ENCODE measurements at places on chromosomes 12 and 14.

DNA sequence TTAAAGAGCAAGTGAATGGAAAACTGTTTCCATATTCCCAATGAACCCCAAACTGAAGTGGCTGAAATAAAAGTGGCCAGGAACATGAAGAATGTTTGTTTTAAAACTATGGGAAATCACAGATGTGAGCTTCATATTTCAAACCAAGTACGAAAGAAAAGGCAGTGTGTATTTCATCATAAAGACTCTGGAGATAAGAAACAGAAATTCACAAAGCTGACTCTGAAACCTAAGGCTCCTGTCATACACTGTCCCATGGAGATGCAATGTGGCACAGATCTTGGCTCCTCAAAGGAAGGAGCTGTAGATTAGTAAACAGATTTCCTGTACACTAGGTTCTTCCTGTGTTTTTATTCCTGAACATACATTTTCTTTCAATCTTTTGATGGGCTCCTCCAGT, 304.4 kb downstream of the MED13L start:
- no peak for DNase-seq

- DNase-seq = no peak
Measured at GRCh38 chr14:23172096-23172495, 11.4 kb downstream of the SLC7A8 start.

GRCh38 chr12:111360325-111360930, 8.5 kb downstream of the PHETA1 start:
- no peak for DNase-seq

DNA sequence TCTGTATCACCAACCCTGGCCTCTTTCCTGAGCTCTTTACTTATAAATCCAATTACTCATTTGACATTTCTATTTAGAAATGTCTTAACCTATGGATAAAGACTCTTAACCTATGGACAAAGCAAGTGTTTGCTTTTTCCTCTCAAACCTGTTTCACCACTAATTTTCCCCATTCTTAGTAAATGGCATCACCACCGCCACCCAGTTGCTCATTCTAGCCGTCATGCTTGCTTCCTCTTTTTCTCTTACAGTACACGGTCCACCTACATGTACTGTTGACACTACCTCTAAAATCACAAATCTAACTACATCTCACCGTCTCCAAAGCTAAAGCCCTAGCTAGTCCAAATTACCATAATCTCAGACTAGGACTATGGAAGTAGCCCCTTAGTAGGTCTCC, 60.0 kb downstream of the CAPS2 start:
- no peak for DNase-seq

DNA sequence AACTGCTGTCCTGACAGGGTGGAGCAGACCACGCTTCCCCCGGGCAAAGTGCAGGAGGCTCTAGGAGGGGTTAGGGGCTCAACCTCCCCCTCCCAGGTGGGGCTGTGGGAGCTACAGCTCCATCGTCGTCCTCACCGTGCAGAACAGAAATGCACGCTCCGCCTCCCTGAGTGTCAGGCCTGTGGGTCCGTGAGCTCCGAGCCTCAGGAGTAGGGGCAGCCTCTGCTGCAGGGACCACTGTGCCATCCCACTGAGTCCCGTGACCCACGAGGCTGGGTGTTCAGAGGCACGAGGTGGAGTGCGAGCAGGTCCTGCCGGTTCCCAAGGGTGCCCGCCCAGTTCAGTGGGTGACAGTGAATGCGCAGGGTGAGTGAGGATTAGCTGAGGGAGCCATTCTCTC, 48.6 kb downstream of the CACNA1C start:
- DNase-seq = no peak

- DNase-seq = no peak
Measured at GRCh38 chr12:131188131-131189050, 234.7 kb downstream of the ADGRD1 start.

GRCh38 chr14:49677643-49678042, 10.4 kb downstream of the POLE2 start:
- no peak for DNase-seq

DNA sequence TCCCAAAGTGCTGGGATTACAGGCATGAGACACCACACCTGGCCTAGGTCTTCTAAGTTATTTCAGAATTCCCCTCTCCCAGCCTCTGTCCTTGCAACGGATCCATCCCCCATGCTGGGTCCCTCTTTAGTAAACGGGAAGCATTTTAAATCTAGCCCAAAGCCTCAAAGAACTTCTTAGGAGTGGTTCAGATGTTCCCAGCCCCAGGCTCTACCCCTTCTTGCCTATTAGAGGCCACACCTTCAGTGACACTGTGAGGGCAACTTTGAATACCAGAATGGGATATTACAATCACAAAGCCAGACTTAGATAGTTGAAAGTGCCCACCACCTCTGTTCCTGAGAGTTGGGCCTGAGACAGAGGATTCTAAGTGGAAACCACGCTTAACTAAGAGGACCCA, 18.1 kb upstream of the SPPL3 start:
- DNase-seq = no peak

DNA sequence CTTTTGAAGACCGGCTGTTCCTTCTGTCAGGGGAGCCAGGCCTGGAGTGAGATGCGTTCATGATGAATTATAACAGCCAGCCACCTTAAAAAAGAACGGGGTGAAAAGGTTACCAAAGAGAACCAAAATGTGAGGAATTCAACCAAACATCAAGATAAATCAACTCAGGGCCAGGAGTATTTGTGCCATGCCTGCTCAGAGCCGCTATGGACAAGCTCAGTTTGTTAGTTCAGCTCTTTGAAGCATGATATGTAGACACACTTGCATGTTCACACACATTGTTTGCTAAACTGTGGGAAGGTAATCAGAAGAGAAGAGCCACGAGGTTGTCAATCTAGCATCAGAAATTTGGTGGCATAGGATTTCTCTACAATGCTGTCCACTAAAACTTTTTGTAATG, 367.4 kb upstream of the TBX3 start:
- no peak for DNase-seq

DNA sequence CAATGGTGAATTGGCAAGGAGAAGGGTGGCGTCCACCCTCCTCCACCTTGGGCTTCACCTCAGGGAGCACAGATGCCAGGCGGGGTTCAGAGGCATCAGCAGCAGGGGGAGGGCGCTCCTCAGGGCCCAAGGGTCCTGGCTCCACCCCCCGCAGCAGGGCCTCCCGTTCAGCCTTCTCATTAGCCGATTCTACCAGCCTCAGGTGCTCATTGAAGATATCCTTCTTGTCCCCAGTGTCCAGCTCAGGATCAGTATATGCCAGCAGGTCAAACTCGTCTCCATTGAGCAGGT, 19.3 kb upstream of the PRKAG1 start:
- no peak for DNase-seq

DNA sequence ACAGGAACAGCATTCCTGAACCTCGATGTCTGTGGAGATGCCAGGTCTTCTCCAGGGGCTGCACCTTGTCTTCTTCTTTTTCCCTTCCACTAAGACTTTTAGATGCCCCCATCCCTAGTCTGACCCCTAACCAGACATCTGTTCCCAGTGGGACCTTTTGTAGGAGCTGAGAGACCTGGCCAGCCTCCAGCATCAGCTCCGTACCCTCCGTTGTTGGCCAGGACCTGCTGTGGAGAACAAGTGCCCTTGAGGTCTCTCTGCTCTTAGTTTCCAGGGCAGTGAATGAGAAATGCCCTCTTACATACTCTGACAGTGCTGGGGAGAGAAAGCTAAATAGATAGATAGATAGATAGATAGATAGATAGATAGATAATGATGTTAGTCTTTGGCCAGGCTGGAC, 16.8 kb upstream of the SDR39U1 start:
- no peak for DNase-seq

GRCh38 chr12:145369-145960, 68.5 kb downstream of the SLC6A12 start:
- DNase-seq = no peak

GRCh38 chr12:45668641-45669040, 60.9 kb upstream of the ARID2 start:
- DNase-seq = no peak

GRCh38 chr14:79555429-79555828, 655.9 kb downstream of the DIO2 start:
- no peak for DNase-seq

GRCh38 chr12:16348435-16349130, 1.1 kb downstream of the MGST1 start:
- no peak for DNase-seq

DNA sequence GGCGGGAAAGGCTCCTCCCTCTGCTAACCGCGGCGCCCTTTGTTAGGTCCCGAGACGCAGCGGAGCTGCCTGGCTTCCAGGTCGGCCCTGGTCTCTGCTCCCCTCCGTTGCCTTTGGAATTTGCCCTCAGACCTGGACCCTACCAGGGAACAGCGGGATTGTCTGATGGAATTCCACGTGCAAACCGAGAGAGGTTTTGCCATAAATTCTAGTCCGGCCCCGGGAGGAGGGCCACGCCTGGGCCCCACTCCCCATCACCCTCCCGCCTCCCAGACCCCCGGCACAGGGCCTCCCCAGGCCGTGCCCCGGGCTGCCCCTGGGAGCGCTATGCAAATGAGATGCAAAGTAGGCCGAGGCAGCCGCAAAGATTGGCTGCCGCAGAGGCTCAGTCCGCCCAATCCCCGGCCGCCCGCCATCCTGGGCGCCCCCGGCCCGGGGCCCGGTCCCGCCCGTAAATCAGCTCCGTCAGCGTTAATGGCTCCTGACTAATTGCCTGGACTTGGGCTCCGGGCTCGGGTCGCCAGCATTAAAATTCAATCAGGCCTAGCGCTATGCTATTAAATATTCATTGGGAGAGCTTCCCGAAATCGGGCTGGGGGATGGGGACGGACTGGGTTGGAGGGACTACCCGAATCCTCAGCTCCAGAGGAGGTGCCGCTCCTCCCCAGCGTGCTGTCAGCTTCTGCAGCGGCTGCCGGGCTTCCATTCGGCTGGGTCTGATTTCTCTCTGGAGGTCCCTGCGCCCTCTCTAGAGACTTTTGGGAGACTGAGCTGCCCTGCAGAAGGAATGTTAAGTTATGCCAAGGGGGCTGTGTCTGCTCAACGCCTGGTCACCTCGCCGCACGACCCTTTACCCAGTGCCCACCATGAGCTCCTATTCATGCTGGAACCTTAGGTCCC, 15.7 kb upstream of the FIGNL2 start:
- peak; percentile 17 for DNase-seq

GRCh38 chr12:132009336-132009859, 59.7 kb downstream of the EP400 start:
- no peak for DNase-seq

GRCh38 chr12:116672842-116673516, 64.9 kb downstream of the SPRING1 start:
- no peak for DNase-seq

Data from hypothalamus (tissue), 51 donors.